A549 treated with Hydrocortisone at 1 μM for 4 hours (cell line): ENCODE measurements at places on chromosomes 16 and 17. TPM values are rescaled to one million over a fixed set of nuclear protein-coding genes. Genes with fewer than 3 reads are reported as not detected.

Gene MYH1
- total RNA-seq = not detected in 5 replicates

Gene SPATA22
- not detected in 5 replicates for total RNA-seq

Gene HAS3
- total RNA-seq = 37.5 to 57.7 TPM (median 51.2 TPM) in 5 replicates

Gene NPIPB12
- total RNA-seq = 20.2 to 37.2 TPM (median 30.1 TPM) in 5 replicates

Gene HLF
- total RNA-seq = 0.09 to 0.14 TPM (median 0.10 TPM) in 5 replicates
